Body of pancreas (tissue), 4 donors: ENCODE measurements at places on chromosomes 3 and 15.

DNA sequence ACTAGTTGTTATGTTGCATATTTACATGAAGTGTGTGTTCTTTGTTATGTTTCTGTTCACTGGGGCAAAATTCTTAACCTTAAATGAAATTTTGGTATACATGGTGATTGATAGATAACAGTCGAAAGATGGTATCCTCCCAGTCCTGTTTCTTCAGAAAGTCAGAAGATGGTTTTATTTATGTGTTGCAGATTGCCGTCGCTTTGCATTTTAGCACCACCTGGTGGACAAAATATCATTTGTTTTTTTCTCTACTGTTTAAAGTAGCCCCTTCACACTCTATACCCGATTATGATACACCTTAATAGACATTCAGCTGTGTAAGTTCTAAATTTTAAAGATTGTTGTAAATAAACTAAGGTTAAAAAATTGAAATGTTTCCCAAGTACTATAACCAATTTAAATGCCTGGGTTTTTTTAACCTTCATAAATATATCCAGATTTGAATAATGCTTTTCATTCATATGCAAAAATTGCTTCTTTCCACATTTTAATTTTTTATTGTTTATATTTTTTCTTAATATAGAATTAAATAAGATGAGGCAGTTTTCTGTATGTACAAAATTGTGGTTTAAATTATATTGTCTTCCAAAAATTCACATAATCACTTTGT lies 152.2 kb downstream of the ALCAM start:
- no peaks in the 10 kb centered on the region for H3K4me1 ChIP-seq
- no peak overlapping the region for H3K27ac ChIP-seq
- H3K4me3 ChIP-seq, result no peak overlapping the region

GRCh38 chr15:95556866-95557225 lies 773.7 kb upstream of the NR2F2 start:
- H3K4me3 ChIP-seq, result no peak overlapping the region
- no peak overlapping the region for H3K27ac ChIP-seq
- H3K27me3 ChIP-seq, result no peaks in the 10 kb centered on the region
- no peak for DNase-seq
- H3K4me1 ChIP-seq, result no peaks in the 10 kb centered on the region

- H3K27ac ChIP-seq, result no peak overlapping the region
- no peak overlapping the region for H3K4me3 ChIP-seq
- no peaks in the 10 kb centered on the region for H3K27me3 ChIP-seq
- no peak for DNase-seq
- H3K36me3 ChIP-seq, result peaks cover 26% of the 10 kb centered on the region
- H3K4me1 ChIP-seq, result peaks cover 29% of the 10 kb centered on the region
Measured at GRCh38 chr3:157151151-157151550, 8.8 kb downstream of the CCNL1 start.

DNA sequence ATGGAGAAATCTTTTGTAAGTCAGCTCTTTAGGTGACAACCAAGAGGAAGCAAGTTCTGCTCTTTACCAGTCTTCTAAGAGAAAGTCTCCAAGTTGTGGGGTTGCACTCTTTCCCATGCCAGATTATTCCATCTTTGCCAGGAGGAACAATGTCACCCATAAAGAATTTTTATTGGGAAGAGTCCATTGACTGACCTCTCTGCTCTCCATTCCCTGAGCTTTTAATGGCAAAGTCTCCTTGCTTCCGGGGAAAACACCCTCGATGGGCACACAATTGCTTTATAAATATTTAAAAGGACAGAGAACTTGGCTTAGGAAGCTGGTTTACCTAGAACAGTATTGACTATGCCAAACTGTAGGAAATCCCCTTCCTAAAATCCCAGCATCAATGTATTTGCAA lies 19.9 kb upstream of the UBE2E1 start:
- H3K4me1 ChIP-seq, result no peaks in the 10 kb centered on the region
- H3K4me3 ChIP-seq, result no peak overlapping the region
- H3K36me3 ChIP-seq, result no peaks in the 10 kb centered on the region
- DNase-seq, result no peak
- H3K27ac ChIP-seq, result no peak overlapping the region

DNA sequence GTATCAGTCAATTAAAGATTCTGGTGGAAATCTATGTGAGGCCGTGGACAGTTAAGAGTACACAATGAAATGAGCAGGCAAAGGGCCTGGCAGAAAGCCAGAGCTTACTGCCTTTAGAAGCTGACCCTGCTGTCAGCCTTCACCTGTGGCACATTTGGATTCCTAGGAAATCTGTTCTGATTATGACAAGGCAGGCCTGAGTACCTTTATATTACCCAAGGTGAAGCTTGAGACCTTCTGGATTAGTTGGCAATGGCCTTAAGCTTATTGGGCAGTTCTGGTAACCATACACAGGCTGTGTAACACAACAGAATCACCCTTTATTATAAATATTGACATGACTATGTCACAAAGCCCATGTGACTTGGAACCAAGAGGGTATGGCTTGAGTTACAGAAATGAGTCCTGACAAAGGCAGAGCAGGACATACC lies 43.2 kb downstream of the NBEAL2 start:
- H3K4me1 ChIP-seq, result peaks cover 13% of the 10 kb centered on the region
- no peak overlapping the region for H3K27ac ChIP-seq
- no peaks in the 10 kb centered on the region for H3K36me3 ChIP-seq
- H3K27me3 ChIP-seq, result no peaks in the 10 kb centered on the region
- no peak overlapping the region for H3K4me3 ChIP-seq

GRCh38 chr3:39982665-39983357 lies 173.4 kb downstream of the MYRIP start:
- peak; percentile 45 for DNase-seq
- no peaks in the 10 kb centered on the region for H3K36me3 ChIP-seq

GRCh38 chr15:85692873-85693272 lies 101.9 kb downstream of the KLHL25 start:
- no peak for DNase-seq
- peaks cover 16% of the 10 kb centered on the region for H3K4me1 ChIP-seq
- no peaks in the 10 kb centered on the region for H3K27me3 ChIP-seq
- no peak overlapping the region for H3K4me3 ChIP-seq

GRCh38 chr3:100463002-100463401 lies 29.4 kb upstream of the TMEM45A start:
- H3K36me3 ChIP-seq, result no peaks in the 10 kb centered on the region
- no peak overlapping the region for H3K4me3 ChIP-seq
- no peak overlapping the region for H3K27ac ChIP-seq
- peaks cover 7% of the 10 kb centered on the region for H3K4me1 ChIP-seq
- DNase-seq, result peak; percentile 65

GRCh38 chr3:52295671-52296208 lies 8.1 kb downstream of the GLYCTK start:
- no peak overlapping the region for H3K27ac ChIP-seq
- no peaks in the 10 kb centered on the region for H3K36me3 ChIP-seq
- no peaks in the 10 kb centered on the region for H3K27me3 ChIP-seq
- H3K4me1 ChIP-seq, result peaks cover 45% of the 10 kb centered on the region
- no peak overlapping the region for H3K4me3 ChIP-seq

GRCh38 chr3:60759439-60759838 lies 491.8 kb downstream of the FHIT start:
- H3K4me1 ChIP-seq, result no peaks in the 10 kb centered on the region
- H3K36me3 ChIP-seq, result no peaks in the 10 kb centered on the region
- no peak overlapping the region for H3K27ac ChIP-seq
- no peaks in the 10 kb centered on the region for H3K27me3 ChIP-seq
- no peak for DNase-seq

GRCh38 chr15:88046576-88047129 lies 209.9 kb downstream of the NTRK3 start:
- no peaks in the 10 kb centered on the region for H3K36me3 ChIP-seq
- DNase-seq, result no peak
- H3K4me1 ChIP-seq, result no peaks in the 10 kb centered on the region
- H3K27ac ChIP-seq, result no peak overlapping the region
- no peak overlapping the region for H3K4me3 ChIP-seq
- no peaks in the 10 kb centered on the region for H3K27me3 ChIP-seq

DNA sequence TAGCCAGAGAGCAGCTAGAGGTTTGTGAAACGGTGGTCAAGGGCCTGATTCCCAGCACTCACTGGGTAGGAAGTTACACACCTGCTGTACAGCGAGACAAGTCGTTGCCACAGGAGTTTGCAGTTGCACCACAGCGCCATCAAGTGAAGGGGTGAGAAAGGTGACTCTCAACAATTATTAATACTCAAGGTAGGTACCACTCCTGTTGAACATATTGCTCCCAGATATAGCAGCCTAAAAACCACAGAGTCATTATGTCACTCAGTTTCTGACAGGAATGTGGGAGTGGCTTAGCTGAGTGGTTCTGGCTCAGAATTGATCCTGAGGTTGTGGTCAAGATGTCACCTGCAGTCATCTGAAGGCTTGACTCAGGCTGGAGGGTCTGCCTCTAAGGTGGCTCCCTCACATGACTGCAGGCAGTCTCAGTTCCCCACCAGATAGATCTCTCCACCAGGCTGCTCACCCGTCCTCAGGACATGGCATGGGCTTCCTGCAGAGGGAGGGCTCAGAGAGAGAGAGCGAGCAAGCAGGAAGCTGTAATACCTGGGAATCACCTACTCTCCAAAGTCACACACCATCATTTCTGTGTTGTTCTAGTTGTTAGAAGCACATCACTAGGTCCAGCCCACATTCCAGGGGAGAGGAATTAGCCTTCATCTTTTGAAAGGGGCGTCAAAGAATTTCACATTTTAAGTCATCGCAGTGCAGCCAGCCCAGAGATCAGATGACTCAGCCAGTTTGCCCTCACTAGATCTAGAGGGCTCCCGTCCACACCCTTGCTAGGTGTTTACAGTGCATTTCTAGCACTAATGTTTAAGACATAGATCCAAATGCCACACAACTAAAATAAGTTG lies 17.0 kb upstream of the ANO10 start:
- H3K27me3 ChIP-seq, result no peaks in the 10 kb centered on the region
- no peak overlapping the region for H3K4me3 ChIP-seq
- peak; percentile 34 for DNase-seq
- no peaks in the 10 kb centered on the region for H3K36me3 ChIP-seq
- H3K4me1 ChIP-seq, result no peaks in the 10 kb centered on the region

DNA sequence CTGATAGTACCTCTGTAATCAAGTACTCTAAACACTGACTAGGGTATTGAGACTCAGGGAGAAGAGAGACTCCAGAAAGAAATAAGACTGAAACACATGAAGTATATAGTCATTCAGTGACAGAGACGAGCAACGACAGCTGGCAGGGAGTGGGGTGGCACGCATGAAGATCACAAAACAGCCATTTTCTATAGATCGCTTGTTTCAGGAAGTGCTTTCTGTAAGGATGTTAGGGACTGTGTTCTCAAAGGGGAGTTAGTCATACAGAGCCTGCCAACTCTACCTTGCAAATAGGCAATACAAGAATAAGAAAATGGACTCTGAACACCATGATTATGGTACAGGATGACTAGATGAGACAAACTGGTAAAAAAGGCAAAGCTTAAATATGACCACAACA lies 139.5 kb downstream of the TBL1XR1 start:
- H3K36me3 ChIP-seq, result no peaks in the 10 kb centered on the region
- no peaks in the 10 kb centered on the region for H3K4me1 ChIP-seq
- no peak overlapping the region for H3K27ac ChIP-seq
- DNase-seq, result no peak
- no peak overlapping the region for H3K4me3 ChIP-seq

GRCh38 chr3:19256313-19256712 lies 108.0 kb downstream of the KCNH8 start:
- no peak overlapping the region for H3K4me3 ChIP-seq
- DNase-seq, result no peak
- no peak overlapping the region for H3K27ac ChIP-seq
- H3K27me3 ChIP-seq, result no peaks in the 10 kb centered on the region
- no peaks in the 10 kb centered on the region for H3K4me1 ChIP-seq
- no peaks in the 10 kb centered on the region for H3K36me3 ChIP-seq

- no peak overlapping the region for H3K27ac ChIP-seq
- H3K4me1 ChIP-seq, result peaks cover 42% of the 10 kb centered on the region
- H3K27me3 ChIP-seq, result no peaks in the 10 kb centered on the region
- H3K36me3 ChIP-seq, result no peaks in the 10 kb centered on the region
- no peak for DNase-seq
- peak overlapping the region; percentile 48 for H3K4me3 ChIP-seq
Measured at GRCh38 chr15:79310612-79310984, 314 bp upstream of the TMED3 start.

DNA sequence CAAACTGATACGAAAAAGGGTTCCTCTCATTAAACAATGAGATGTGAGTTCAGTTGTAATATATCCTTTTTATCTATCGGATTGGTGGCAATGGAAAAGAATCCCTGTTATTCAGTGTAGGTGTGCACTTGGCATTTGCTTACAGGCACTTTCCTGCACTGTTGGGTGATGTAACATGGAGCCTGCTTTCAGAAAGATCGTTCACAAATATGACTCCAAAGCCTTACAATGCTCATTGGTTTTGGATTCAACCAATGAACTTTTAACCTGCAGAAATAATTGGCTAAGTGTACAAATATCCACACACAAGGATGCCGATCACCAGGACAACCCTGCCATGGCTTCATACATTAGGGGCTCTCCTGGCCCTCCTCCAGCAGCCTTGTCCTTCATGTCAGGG lies 191.4 kb upstream of the LRTM1 start:
- no peak overlapping the region for H3K4me3 ChIP-seq
- H3K27me3 ChIP-seq, result no peaks in the 10 kb centered on the region
- H3K36me3 ChIP-seq, result no peaks in the 10 kb centered on the region
- H3K4me1 ChIP-seq, result no peaks in the 10 kb centered on the region
- no peak for DNase-seq
- H3K27ac ChIP-seq, result no peak overlapping the region

- H3K27ac ChIP-seq, result no peak overlapping the region
- no peaks in the 10 kb centered on the region for H3K27me3 ChIP-seq
- H3K4me1 ChIP-seq, result peaks cover 14% of the 10 kb centered on the region
- peaks cover 14% of the 10 kb centered on the region for H3K36me3 ChIP-seq
- no peak overlapping the region for H3K4me3 ChIP-seq
Measured at GRCh38 chr3:12503126-12503957, 19.1 kb downstream of the TSEN2 start.

GRCh38 chr3:186083746-186084145 lies 25.1 kb downstream of the ETV5 start:
- peaks cover 2% of the 10 kb centered on the region for H3K36me3 ChIP-seq
- H3K27me3 ChIP-seq, result no peaks in the 10 kb centered on the region
- peaks cover 4% of the 10 kb centered on the region for H3K4me1 ChIP-seq
- no peak overlapping the region for H3K4me3 ChIP-seq
- H3K27ac ChIP-seq, result no peak overlapping the region

- H3K27me3 ChIP-seq, result no peaks in the 10 kb centered on the region
- no peak overlapping the region for H3K27ac ChIP-seq
- no peak overlapping the region for H3K4me3 ChIP-seq
- DNase-seq, result no peak
Measured at GRCh38 chr3:8981700-8982099, 18.4 kb upstream of the RAD18 start.

GRCh38 chr3:128321418-128321817 lies 145.3 kb downstream of the DNAJB8 start:
- no peak overlapping the region for H3K4me3 ChIP-seq
- DNase-seq, result no peak
- H3K27ac ChIP-seq, result peak overlapping the region; percentile 88
- H3K4me1 ChIP-seq, result peaks cover 90% of the 10 kb centered on the region
- no peaks in the 10 kb centered on the region for H3K27me3 ChIP-seq

- no peaks in the 10 kb centered on the region for H3K4me1 ChIP-seq
- no peak for DNase-seq
- no peaks in the 10 kb centered on the region for H3K27me3 ChIP-seq
- no peak overlapping the region for H3K4me3 ChIP-seq
- H3K27ac ChIP-seq, result no peak overlapping the region
Measured at GRCh38 chr15:75149867-75150709, 51.6 kb upstream of the C15orf39 start.
